ENCODE measurements at places on chromosomes 16 and 17. TPM values are rescaled to one million over a fixed set of nuclear protein-coding genes. Genes with fewer than 3 reads are reported as not detected.

DNA sequence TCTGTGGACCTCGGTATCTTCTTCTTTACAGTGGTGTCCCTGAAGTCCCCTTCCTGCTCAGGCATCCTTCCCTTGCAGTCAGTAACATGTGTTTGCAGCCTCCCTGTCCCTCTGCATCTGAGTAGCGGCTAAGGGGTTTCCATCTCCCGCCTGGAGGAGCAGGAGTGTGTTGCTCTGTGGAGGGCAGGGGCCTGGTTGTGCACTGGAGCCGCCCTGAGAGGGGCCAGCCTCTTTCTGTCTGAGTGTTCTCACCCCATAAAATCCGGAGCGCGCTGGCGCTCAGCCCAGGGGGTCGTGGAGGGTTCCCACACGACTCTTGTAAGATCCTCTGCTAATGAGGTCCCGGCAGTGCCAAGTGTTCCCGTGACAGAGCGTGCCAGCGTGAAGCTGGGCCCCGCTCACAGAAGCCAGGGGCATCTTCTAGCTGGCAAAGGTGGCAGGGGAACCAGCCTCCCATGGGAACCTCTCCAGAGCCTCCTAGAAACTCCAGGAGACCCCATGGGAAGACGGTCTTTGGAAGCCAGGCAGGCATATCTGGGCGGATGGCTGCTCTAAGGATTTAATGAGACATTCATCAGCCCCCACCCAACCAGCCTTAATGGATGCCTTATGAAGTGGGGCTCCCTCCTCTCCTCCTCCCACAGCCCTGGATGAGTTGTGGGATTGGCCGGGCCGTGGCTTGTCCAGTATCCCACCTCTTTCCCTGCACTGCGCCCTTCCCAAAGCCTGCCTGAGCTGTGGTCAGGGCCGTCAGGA lies 91.4 kb upstream of the GSE1 start:
- H3K4me1 ChIP-seq = no peaks in the 10 kb centered on the region
- H3K4me3 ChIP-seq = no peak overlapping the region
- no peak for DNase-seq
- no peak overlapping the region for H3K27ac ChIP-seq
- H3K27me3 ChIP-seq = peaks cover 11% of the 10 kb centered on the region
- H3K36me3 ChIP-seq = no peaks in the 10 kb centered on the region

- H3K27ac ChIP-seq = no peak overlapping the region
- H3K4me1 ChIP-seq = no peaks in the 10 kb centered on the region
- no peak overlapping the region for H3K4me3 ChIP-seq
Observed at GRCh38 chr17:64103391-64104364, 26.3 kb downstream of the ERN1 start.

The BEAN1 gene
- total RNA-seq = not detected

The ZFP1 gene
- 15.4 TPM for total RNA-seq

The HNF1B gene
- 36.3 TPM for total RNA-seq

The FAM117A gene
- total RNA-seq = 27.7 TPM

The NHLRC4 gene
- total RNA-seq = 1.0 TPM
